ENCODE measurements at places on chromosomes 3 and 15.

DNA sequence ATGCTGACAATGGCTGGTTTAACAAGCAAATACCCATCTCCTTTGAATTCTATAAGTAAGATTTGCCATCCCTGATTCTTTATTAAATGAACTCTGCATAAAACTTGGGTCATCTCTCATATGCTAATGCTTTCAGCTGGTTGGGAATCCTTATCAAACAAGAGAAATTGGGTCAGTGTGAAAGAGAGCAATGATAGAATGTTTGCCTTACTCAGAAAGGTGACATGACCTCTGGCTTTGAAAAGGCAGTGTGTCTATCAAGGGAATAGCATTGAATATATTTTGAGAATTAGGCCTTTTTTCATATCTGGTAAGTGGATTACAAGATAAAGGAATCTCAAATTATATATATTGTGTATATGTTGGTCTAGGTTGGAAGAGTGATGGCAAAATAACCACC lies 8.7 kb upstream of the SLC7A14 start:
- DNase-seq, result no peak

DNA sequence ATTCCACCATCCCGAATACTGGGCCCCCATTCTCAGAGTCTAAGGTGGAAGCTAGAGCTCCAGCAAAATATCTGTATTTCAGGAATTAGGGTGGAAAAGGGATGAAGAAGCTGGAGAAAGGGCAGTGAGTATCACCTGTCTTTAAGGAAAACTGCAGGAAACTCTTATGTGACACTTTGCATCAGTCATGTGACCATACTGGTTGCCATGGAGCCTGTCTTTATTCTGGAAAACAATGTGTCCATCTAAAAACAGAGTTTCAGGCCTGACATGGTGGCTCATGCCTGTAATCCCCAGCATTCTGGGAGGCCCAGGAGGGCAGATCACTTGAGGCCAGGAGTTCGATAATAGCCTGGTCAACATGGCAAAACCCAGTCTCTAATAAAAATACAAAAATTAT lies 52.9 kb upstream of the FSIP1 start:
- no peak for DNase-seq

GRCh38 chr3:115169808-115170207 lies 22.7 kb upstream of the ZBTB20 start:
- no peak for DNase-seq

DNA sequence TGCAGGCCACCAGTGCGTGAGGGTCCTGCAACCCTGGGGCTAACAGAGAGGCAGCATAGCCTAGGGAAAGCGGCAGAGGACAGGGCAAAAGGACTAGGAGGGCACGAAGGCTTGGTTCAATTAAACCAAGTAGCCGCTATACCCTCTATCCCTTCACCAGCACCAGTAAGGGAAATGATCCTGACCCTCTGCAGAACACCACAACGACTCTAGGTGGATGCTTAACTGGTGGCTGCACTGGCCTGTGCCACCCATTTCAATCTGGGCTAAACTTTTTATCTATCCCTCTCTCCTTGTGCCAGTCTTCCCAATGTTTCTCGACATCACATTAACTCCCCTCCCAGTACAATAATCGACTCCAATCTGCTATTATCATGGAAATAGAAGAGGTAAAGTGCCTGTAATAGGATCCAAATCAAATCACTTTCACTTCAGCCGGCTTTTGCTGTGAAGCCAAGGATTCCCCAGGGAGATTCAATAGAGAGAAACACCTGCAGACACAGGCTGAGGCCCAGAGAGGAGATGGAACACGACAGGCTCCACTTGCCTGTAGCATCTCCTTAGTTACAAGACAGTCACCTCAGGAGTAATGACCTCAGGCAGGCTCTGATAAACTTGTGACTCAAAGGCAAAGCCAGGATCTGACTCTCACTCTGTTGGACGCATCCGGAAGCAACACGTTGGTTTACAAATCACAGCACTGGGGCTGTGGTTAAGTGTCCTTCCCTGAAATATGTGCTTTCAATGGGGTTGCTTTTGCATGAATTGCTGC lies 791.6 kb upstream of the ARRDC4 start:
- DNase-seq, result no peak

DNA sequence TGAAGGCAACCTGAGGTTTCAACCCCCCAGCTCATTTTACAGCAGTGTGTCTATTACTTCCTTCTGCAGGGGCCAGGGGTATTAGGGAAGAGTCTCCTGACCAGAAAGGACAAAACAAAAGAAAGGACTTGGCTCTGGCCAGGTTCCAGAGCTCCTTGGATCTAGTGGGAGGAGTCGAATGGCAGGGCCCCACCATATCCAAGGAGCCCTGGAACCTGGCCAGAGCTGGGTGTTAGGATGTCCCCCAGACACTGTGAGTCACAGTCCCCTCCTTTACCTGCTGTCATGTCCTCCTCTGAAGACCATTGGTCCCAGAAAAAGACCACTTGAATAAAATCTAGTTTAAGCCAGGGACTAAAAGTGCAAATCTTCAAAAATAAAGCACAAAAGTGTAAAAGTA lies 113.2 kb downstream of the EEFSEC start:
- DNase-seq, result no peak

GRCh38 chr3:58206406-58207011 lies 4.3 kb downstream of the DNASE1L3 start:
- DNase-seq, result no peak

GRCh38 chr15:72835294-72835890 lies 51.8 kb upstream of the ADPGK start:
- DNase-seq, result no peak

DNA sequence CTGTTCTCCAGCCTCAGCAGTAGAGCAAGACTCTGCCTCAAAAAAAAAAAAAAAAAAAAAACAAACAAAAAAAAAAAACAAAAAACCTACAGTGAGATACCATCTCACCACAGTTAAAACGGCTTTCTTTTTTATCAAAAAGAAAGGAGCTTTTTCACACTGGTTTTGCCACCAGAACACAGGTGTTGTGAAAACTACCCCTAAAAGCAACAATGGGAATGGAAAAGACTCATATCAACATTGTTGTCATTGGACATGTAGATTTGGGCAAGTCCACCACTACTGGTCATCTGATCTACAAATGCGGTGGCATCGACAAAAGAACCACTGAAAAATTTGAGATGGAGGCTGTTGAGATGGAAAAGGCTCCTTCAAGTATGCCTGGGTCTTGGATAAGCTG lies 24.8 kb upstream of the SLC25A38 start:
- DNase-seq, result no peak

GRCh38 chr3:63048367-63049326 lies 173.4 kb upstream of the CADPS start:
- DNase-seq, result no peak

DNA sequence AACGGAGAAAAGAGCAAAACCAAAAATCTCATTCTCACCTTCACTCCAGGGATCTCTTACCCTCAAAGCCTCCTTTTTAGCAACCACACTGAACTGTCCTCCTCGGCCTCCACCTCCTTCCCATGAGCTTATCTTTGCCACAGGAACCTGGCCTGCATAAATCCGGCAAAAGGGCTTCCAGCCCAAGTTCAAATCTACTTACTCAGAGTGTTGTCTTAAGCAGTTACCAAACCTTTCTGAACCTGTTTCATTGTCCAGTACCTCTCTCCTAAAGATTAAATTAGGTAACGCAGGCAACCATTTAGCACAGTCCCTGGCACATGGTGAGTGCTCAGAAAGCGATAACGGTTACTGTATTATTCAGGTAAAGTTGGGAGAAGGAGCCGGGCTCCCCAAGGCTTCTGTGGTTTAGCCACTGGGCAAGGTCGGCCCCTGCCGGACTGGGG lies 777 bp downstream of the CIB1 start:
- no peak for DNase-seq

GRCh38 chr15:45174069-45174468 lies 13.7 kb downstream of the SHF start:
- DNase-seq, result no peak

GRCh38 chr3:185460719-185461350 lies 38.0 kb downstream of the TMEM41A start:
- no peak for DNase-seq

- no peak for DNase-seq
These were observed 250.8 kb upstream of the CBLB start for GRCh38 chr3:106119614-106120082.

DNA sequence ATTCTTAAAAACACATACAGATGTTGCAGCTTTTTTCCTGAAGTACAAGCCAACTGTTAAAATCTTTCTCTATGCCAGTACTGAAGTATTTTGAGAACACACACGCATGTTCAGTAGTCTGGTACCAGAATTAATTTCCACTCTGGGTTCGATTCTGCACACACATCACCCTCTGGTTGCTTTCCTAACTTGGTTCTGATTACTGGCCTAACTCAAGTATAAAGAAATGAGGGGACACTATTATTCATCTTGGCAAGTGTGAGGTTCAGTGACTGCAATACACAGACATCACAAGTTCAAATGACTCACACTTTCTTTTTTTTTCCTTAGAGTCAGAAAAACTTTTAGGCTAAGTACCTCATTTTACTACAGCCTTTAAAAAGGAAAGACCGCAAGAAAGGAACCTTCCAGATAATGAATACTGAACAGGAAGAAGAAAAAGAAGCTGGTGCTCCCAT lies 37.4 kb upstream of the LDHAL6B start:
- no peak for DNase-seq

- no peak for DNase-seq
These were observed 55.4 kb downstream of the CCDC54 start for GRCh38 chr3:107432646-107433045.

DNA sequence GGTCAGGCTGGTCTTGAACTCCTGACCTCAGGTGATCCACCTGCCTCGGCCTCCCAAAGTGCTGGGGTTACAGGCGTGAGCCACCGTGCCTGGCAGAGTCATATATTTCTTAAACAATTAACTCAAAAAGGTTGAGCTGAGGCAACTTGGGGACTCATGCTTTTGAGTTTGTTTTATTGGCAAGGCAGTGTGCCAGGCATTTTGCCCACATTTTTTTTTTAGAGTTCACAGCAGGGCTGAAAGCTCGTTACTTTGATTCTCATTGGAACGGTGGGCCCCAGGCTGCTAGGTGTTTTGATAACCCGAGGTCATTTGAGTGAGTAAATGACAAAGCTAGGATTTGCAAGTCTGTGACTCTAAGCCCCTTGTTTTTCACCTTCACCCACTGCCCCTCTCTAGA lies 76.2 kb downstream of the CCK start:
- DNase-seq, result no peak

DNA sequence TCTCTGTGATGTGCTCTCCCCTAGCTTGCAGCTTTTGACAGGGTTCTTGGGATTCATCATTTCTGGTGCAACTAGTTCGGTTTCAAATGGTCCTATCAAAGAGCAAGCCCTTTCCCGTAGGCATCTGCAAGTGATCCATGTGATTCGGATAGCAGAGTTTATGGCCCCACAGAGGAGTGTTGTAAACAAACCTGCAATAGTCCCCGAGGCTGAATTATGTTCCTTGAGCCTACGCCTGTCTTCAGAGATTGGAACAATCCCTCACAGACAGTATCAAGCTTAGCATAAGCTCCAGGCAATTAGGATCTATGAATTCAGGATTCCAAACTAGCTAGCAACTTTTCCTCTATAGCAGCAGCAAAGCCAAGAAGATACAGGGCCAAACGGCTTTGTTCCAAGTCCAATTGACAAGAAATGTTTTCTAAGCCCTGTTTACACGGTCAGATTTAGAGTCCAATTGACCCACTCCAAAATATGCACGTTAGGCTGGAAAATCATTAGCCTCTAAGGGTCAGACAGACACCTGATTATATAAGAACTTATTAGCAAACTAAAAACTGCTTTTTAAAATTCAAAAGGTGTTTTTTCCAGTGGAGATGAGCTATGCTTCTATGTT lies 24.8 kb downstream of the LNP1 start:
- DNase-seq, result no peak

- DNase-seq, result no peak
These were observed 308.8 kb upstream of the PDZRN3 start for GRCh38 chr3:73933585-73933984.

DNA sequence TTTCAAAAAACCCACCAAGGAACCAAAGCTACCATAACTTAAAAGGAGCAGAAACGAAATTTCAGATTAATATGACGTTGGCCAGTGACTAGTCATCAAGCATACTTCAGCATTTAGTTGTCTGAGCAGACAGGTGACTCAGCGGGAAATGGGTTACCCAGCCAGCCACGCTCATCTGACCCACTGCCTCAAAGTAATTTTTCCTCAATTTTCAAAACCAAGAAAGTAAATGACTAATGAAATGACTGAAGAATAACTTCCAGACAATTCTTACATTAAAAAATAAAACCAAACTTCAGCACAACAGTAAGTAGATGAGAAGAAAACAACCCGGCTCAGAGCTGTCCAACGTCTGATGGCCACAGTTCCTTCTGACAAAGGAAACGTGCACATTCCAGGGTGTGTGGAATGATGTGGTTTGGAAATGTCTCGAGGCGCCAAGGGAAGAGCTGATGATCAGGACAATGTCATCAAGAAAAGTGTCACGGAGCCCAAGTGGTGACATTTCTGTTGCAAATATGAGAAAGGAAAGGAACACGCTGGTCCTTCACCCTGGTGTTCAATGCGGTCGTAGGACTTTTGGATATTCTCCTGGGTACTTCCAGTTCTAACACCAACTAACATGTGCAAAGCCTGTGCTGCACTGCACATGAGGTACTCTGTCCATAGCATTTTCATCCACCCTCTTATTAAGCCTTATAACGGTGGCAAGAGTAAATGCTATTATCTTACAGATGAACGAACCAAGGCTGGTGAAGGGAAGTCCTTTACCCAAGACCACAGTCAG lies 79.1 kb downstream of the FOXP1 start:
- no peak for DNase-seq

- no peak for DNase-seq
These were observed 22.6 kb upstream of the RBP1 start for GRCh38 chr3:139561959-139562676.

DNA sequence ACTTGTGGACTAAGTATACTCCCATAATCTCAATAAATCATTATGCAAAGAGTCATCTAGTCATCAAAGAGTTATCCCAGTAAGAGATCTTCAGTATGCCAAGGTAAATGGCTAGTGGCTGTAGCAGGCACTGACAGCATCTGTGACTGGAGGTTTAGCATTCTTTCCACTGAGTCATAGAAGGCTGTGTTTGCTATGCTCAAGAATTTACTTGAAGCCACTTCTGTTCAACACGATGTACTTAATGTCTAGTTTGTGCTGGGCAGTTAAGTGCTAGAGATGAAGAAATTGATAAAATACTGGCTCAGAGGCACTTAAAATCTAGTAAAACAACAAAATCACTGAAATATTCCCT lies 13.0 kb downstream of the ZBED2 start:
- DNase-seq, result no peak

DNA sequence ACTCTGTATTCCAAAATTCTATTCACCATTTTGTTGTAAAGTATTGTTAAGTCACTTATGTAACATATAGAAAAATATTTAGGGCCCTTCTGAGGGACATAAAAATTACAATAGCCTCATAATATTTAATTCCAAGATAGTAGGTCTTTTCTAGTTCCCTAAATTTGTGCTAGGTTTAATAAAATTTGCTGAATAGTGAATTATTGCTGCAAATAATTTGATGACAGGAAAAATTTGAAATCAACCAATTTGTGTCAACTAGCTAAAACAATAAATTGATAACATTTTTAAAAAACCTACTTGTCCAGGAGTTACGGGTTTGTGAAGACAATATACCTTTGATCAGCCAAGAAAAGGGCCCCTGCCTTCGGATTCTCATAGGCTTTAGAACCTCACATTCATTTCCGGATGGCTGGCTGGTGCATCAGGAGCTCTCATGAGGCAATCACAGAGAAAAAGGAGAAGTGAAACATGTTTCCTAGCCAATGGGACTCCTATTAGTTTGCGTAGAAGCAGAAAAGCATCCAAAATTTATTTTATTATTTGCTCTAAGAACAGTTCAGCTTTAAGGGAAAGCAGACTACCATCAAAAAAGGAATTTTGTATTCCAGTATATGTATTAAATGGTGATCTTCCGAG lies 177.2 kb downstream of the LRRC3B start:
- no peak for DNase-seq

- DNase-seq, result no peak
These were observed 380.2 kb downstream of the ULK4 start for GRCh38 chr3:41581700-41582099.

Data from stimulated activated CD8-positive, alpha-beta memory T cell treated with anti-CD3 and anti-CD28 coated beads, Interleukin-2, amount 100 ng/mL, for 1 hour (primary cell).